Neural crest cell (in vitro differentiated cells): ENCODE measurements at places on chromosomes 1 and 21. TPM values are rescaled to one million over a fixed set of nuclear protein-coding genes. Genes with fewer than 3 reads are reported as not detected.

The PPFIA4 gene
- 2.6 and 5.0 TPM in 2 replicates for total RNA-seq

The ATP1A4 gene
- total RNA-seq: 0.20 and 0.35 TPM in 2 replicates

The PDC gene
- total RNA-seq: not detected in 2 replicates

The RGS21 gene
- not detected in 2 replicates for total RNA-seq

The DPT gene
- total RNA-seq: not detected in 2 replicates

The AZIN2 gene
- total RNA-seq: 8.1 and 9.7 TPM in 2 replicates

The MX1 gene
- total RNA-seq: 2.4 and 3.3 TPM in 2 replicates

The FCER1G gene
- total RNA-seq: 0.93 and 1.6 TPM in 2 replicates

The ASCL5 gene
- total RNA-seq: not detected in 2 replicates

The NBPF14 gene
- 15.2 and 17.0 TPM in 2 replicates for total RNA-seq

The OLFML2B gene
- 5.8 and 7.3 TPM in 2 replicates for total RNA-seq

The UTS2 gene
- total RNA-seq: not detected in 2 replicates

DNA sequence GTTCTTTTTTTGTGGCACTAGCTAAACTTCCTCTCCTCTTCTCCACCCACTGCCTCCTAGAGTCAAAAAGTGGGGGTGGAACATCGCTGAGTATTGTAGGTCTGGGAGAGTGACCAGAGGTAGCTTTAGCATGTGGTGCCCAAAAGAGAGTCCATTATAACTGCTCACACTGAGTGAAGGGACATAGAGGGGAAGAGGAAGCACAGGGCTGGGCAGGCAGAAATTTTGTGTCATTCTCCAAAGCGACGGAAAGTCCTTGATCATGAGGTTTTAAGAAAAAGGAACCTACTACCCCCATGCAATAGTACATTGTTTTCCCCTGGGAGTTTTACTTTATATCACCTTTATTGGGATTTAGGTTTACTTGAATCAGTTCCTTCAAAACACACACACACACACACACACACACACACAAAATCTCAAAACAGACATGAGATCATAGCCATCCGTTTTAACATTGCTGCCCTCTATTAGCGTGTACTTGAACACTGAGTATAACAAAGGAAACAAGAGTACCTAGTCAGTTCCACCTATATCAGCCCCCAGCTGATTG is 4.1 kb downstream of the CD84 start:
- DNase-seq: no peak

GRCh38 chr1:21238141-21238800 is 52.0 kb downstream of the ECE1 start:
- no peak for DNase-seq

- DNase-seq: no peak
These were observed 36.2 kb downstream of the GORAB start for GRCh38 chr1:170568197-170568596.

DNA sequence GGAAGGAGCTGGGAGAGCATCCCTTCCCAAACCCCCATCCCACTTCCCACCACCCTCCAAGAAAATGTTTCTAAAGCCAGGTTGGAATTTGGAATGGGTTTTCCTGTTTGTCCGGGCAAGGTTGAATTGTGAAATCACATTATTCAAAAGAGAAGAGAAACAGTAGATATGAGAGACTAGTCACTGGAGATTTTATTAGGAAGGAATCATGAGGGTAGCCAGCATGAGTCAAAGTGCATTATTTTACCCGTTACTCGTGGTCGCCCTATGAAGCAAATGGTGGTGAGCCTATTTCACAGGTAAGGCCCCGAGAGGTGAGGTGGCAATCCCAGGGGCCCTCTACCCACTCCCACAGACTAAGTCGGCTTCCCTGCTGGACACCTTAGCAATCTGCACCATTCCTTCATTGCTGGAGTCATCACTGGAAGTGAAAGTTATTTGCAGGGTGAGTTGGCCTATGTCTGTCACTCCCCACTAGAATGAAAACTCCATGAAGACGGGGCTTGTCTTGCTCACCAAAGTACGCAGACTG is 52.8 kb downstream of the TOMM20 start:
- DNase-seq: no peak

DNA sequence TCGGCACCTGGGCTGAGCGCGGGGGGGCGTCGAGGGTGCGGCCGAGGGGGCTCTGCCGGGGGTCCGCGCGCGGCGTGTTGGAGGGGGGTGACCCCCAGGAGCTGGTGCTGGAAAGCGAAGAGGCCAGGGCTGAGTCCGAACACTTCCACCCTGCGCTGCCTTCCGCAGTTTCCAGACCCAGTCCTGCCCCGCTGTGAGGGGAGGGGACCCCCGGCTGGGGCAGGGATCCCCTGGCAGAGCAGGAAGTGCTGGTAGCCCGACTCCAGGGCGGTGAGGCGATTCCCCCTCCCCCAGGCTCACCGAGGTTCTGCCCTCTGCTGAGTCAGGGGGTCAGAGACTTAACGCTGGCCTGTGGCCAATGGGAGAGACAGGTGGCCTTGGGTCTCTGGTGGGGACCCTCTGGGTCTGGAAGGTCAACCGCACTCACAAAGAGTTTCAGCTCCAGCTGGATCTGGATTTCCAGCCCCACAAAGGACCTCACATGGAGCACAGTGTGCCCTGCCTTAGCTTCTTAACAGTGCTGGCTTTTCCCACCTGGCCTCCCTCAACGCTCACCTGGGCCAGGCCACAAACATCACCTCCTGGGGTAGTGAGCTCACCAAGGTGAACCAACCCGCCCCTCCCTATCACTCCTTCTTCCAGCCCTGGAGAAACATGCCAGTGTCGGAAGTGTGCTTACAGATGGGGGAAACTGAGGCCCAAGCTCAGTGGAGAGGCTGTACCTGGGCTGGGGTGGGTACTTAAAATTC is 39.8 kb upstream of the SYNC start:
- no peak for DNase-seq

GRCh38 chr1:106780066-106780465 is 276.4 kb upstream of the PRMT6 start:
- no peak for DNase-seq

DNA sequence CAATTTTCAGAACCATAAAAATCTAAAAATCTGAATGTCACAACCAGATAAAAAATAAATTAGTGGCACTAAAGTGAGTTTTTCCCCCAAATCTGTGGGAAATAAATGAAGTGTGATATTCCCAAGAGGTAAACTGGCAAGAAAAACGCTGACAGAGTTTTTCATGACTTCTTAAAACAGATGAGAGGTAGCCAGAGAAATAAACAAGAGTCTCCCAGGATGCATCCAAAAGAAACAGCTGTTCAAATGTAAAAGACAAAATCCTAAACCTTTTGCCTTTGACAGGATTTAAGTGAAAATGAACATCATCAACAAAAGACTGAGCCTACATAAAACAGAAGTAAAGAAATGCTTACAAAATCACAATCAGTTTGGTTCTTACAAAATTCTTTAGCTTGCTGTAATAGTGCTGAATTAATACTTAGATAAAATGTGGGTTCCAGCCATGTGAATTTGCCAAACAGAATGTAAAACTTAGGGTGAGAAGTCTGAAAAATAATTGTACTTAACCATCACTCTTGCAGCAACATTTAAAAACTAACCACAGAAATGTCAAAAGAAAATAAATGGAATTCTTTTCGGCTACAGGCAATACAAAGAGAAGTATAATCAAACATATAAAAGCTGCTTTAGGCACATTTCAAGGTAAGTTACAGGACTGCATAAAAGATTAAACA is 133.6 kb downstream of the EIF4G3 start:
- DNase-seq: no peak

DNA sequence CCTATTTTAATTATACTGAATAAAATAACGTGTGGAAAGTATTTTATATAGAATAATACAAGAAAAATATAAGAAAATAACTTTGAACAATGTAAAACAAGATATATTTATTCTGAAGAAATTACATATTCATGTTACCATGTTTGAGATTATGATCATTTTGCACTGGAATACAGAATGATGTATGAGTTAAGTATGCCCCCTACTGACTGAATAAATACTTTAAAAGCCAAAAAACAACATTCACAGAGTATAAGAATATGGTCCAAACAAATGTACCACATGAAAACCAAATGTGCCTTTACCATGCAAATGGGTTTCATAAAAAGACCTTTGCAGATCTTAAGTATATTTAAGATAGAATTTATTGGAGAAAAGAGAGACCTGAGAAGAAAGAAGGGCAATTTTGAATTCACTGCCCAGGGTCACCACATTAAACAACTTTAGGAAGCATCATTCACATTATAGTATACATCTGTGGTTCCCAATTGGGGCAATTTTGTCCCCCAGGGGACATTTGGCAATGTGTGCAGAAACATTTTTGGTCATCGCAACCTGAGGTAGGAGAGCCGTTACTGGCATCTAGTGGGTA is 136.6 kb upstream of the GFI1 start:
- DNase-seq: no peak

DNA sequence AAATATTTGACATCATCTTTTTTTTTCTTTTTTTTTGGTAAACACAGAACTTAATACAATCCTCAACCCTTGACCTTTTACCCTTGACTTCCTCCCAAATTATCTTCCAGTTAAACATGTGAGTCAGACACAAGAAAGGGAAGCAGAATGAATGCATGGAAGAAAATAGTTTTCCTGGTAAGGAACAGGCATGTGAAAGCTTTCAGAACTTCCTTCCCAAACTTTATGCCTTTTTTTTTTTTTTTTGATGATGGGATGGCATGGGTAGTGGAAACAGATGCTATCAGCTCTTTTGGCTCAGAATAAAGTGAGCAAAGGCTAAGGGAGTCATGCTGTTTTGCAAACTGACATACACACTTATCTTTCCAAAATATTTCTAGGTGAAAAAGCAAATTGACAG is 1079.1 kb downstream of the TTLL7 start:
- no peak for DNase-seq

DNA sequence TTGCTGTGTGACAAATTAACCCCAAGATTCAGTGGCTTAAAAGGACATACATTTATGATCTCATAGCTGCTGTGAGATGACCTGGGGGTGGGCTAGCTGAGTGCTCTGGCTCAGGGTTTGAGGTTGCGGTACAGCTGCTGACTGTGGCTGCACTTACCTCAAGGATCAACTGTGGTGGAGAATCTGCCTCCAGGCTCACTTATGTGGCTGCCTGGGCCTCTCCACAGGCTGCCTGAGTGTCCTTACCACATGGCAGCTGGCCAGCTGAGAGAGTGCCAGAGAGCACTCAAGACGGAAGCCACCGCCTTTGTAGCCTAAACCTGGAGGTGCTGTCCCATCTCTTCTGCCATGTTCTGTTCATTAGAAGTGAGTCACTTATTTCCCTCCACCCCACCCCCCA is 5.7 kb downstream of the LRRC71 start:
- no peak for DNase-seq

DNA sequence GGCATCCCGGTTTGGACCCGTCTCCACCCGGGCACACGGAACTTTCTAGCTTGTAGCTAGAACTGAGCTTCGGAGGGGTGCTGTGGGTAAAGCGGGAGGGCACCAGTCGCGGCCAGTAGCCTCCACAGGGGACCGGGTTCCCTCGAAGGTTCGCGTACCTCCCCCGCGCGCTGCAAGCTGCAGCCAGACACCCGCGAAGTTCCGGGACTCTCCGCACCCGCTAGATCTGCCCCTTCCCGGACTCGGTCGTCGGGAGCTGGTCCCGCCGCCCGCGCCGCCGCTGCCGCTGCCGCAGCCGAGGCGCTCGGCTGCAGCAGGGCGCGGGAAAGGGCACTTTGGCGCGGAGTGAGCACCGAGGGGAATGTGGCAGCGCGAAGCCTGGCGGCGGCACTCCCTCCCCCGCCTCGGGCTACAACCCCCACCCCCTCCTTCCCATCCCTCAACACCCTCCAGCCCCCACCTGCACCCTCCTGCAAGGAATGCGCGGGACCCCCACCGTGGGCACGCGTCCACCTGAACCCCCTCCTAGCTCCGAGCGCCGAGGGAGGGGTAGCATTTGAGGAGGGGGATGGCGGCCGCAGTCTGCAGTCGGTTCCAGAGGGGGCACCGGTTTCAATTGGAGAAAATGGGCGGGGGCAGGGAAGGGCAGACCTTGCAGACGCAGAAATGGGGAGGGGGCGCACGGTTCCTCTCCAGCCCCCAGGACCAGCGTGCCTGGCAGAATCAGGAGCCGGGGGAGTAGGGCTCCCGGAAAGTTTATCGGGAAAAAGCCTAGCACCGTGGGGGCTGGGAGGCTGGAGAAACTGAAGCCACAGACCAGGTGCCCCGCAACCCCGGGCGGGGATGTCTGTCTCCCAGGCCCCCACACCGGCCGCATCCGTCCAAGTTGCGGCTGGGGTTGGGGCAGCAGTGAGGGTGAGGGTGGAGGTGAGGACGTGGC is 968 bp downstream of the CSMD2 start:
- DNase-seq: peak; percentile 9

GRCh38 chr1:44636083-44636687 is 38.1 kb downstream of the TMEM53 start:
- no peak for DNase-seq

- DNase-seq: no peak
These were observed 62.5 kb upstream of the ZP4 start for GRCh38 chr1:237953238-237953637.

GRCh38 chr1:24846671-24847070 is 83.4 kb downstream of the RUNX3 start:
- DNase-seq: no peak

- DNase-seq: no peak
These were observed 17.4 kb downstream of the ZZZ3 start for GRCh38 chr1:77664939-77665516.

GRCh38 chr1:238624776-238625175 is 734.1 kb upstream of the ZP4 start:
- no peak for DNase-seq

DNA sequence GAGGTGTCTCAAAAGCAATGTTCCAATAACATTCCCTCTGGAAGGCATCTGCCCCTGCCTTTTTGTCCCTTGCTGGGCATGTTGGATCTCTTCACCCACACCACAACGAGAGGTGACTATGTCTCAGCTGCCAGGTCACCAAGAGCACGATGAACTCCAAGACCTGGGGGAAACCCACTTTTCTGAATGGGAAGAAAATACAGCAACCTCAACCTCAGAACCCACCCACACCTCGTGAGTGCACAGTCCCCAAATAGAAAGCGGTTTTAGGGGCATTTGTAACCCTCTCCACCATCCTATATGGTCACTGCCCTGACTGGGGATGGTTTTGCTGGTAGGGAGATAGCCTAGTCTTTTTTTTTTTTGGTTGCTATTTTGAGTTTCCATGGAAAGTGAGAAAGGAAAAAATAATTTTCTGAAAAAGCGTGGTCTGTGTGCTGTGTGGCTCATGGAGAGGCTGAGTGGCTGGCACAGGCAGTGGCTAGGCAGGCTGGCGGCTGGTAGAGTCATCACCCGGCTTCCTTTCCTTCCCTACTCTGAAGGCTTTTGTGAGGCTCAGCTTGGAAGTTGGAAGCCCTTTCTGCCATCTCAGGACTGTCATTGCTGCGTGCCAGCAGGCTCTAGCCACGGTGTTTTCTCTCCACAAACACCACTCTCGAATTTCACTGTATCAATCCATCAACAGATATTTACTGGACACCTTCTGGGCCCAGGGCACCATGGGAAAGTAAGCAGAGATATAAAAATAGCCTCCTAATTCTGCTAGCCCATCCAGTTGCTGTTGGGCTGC is 15.8 kb downstream of the TSPAN2 start:
- no peak for DNase-seq

- no peak for DNase-seq
These were observed 35.8 kb downstream of the ACOT11 start for GRCh38 chr1:54583871-54584270.

- no peak for DNase-seq
These were observed 535.5 kb downstream of the PTPRC start for GRCh38 chr1:199174336-199174735.
